ENCODE measurements at places on chromosomes 3 and 15.

GRCh38 chr3:183339461-183340086, 86.5 kb downstream of the B3GNT5 start:
- no peak for DNase-seq

GRCh38 chr15:67812241-67812644, 13.1 kb upstream of the SKOR1 start:
- DNase-seq: no peak

GRCh38 chr3:194682694-194683310, 2.9 kb upstream of the FAM43A start:
- DNase-seq: no peak

DNA sequence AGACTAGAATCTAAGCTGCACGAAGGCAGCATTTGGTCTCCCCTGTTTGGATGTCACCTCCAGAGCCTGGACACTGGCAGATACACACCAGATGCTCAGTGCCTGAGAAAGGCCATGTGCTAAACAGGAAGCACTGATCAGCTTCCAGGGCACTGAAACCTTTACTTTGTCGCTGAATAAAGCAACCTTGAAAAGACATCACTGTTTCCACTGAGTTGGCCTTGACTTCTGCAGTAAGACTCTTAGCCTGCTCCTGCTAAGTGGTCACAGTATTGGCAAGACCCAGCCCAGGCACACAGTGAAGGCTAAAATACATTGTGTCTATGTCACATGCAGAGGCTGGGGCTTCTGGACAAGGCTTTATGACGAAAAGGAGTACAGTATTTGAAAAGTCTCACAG, 104.3 kb upstream of the ICE2 start:
- no peak for DNase-seq

DNA sequence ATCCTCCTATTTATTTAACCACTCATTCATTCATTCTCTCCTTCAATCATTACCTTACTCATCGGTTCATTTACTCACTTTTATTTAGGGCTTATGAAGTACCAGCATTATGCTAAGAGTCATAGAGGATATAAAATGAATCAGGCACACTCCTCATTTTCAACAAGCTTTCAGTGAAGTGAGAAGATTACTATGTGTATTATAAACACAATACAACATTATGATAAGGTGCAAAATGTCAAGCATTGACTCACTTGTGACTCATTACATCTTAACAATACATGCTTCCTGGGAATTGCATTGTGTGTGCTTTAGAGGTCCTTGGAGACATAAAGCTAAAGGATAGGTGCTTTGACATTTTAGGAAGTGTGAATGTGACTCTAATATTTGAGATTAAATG, 60.4 kb downstream of the PLAAT1 start:
- DNase-seq: no peak

DNA sequence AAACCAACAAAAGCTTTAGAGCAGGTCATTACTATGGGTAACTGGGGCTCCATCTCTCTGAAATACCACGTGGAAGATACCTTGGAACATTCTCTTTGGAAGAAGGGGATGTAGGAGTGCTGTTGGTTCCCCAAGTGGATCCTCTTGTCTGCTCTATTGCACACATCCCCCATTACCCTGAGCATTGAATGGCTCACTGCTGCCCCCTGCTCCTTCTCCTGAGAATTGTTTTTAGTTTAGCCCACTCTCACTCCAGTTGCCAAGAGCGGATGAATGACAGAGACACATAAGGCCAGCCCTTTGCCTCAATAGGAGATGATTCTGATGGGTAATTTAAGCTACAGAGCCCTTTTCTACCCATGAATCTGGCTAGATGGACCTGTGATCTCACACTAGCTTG, 135.6 kb upstream of the SUCLG2 start:
- DNase-seq: peak; percentile 4

DNA sequence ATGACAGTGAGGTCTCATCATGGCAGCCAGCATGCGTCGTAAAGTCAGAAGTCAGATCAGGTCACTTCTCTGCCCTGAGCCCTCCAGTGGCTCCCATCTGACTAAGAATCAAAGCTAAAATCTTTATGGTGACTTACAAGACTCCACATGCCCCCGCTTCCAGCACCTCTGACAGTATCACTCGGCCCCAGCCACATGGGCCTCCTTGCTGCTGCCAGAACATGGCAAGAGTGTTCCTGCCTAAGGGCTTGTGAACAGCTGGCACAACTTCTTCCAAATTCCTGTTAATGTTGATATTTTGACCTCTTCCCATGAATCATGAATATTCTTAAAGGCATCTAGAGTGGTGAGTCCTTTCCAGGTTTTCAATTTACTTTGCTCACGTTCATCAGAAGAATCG, 20.5 kb downstream of the POLR2M start:
- DNase-seq: no peak

GRCh38 chr3:45599984-45600650, 5.6 kb downstream of the LIMD1 start:
- no peak for DNase-seq

DNA sequence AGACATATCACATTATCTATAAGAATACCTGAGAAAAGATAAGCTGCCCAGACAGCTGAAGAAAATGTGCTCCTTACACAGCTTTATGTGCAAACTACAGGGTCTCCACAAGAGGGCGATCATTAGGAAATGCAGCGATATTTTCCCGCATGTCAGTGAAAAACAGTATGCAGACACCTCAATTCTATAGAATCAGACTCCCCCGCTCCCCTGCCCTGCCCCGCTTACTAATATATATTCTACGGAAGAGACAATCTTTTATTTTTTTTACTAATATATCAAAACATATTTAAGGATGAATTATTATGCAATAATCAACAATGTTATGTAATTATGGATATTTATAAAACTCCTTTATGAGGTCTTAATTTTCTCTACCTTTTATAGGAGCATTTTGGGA, 681.3 kb downstream of the ROBO1 start:
- no peak for DNase-seq

GRCh38 chr15:66085128-66085527, 168.4 kb downstream of the MEGF11 start:
- no peak for DNase-seq

GRCh38 chr3:45785605-45786150, 10.7 kb downstream of the SLC6A20 start:
- DNase-seq: no peak

DNA sequence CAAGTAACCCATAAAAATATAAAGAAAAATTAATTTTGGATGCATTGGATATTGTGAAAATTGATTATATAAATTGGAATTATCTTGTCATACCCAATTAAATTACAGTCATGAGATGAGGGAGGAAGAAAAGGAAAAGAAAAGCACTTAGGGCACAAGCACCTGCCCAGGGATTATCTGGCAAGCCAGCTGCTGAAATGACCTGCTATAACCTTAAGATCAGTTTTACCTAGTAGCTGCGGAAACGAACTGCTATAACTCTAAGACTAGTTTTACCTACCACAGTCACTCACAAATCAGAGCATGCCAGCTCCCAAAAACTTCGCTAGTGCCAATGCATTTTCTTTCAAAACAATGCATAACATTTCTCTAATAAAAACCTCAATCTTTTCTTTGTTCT, 26.2 kb downstream of the LRRFIP2 start:
- no peak for DNase-seq

- no peak for DNase-seq
Measured at GRCh38 chr3:14836049-14836468, 17.3 kb downstream of the FGD5 start.

Data from stimulated activated CD8-positive, alpha-beta memory T cell treated with anti-CD3 and anti-CD28 coated beads, Interleukin-4, amount 100 ng/mL, for 1 hour (primary cell).